ENCODE measurements at places on chromosomes 1 and 21. TPM values are rescaled to one million over a fixed set of nuclear protein-coding genes. Genes with fewer than 3 reads are reported as not detected.

DNA sequence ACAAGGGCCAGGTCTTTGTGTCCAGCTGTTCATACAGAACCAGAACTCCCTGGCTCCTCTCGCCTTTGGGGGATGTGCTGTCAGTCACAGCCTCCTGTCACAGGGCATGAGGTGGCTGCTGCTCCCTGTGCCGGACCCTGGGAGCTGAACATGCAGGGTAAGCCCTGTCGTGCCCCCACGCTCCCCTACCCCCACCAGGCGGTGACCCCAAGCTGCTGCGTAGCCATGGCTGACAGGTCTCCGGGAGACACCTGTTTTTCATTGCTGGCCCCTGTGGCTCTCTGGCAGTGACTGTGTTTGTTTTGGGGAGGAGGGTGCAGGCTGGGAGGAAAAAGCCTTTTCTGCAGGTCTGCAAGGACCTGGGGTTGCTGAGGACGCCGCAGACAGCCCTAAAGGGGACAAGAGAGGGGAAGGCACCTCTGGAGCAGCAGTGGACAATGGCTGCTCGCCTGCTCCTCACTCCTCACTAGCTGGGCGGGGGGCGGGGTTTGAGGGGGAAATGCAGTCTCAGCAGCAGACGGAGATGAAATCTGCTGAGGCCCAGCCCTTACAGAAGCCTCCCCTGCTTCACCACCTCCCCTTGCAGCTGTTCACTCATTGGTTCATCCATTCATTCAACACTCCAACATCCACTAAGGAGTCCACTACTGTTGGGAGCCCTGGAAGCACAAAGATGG, 81.4 kb downstream of the TRABD2B start:
- DNase-seq, result no peak
- no peaks in the 10 kb centered on the region for H3K36me3 ChIP-seq
- H3K27ac ChIP-seq, result no peak overlapping the region
- peaks cover 22% of the 10 kb centered on the region for H3K27me3 ChIP-seq

DNA sequence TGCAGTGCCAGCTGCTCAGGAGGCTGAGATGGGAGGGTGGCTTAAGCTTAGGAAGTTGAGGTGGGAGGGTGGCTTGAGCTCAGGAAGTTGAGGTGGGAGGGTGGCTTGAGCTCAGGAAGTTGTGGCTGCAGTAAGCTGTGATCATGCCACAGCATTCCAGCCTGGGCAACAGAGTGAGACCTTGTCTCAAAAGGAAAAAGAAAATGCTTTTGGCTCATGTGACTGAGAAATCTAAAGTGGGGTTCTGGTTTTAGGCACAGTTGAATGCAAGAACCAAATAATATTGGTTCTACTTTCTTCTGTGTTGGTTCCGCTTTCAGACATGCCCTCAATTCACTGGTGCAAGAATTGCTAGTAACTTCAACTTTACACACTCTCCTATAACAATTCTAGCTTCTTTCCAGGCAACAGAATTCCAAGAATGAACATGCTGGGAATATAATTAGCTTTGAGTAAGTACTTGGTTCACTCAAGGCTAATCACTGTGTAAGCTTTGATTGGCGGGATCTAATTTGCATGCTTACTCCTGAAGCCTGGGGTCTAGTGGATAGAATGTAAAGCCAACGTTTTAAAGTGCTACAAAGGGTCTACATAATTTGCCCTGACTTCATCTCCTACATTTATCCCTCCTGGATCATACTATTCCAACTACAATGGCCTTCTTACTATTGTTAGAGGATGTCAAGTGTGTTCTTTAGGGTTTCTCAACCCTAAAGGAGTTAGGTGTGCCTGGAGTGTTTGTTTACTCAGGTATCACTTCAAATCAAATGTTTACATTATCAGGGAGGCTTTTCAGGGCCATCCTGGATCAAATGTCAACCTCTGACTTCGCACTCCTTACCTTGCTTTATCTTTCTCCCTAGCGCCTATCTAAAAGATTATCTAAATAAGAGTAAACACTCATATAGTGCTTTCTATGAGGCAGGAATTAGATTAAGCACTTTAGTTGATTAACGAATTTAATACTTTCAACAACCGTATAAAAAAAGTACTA, 115.1 kb downstream of the SLC16A1 start:
- no peaks in the 10 kb centered on the region for H3K36me3 ChIP-seq
- no peak for DNase-seq
- H3K27me3 ChIP-seq, result no peaks in the 10 kb centered on the region
- peaks cover 12% of the 10 kb centered on the region for H3K4me1 ChIP-seq

GRCh38 chr21:46150073-46150472, 5.3 kb downstream of the FTCD start:
- no peak overlapping the region for H3K4me3 ChIP-seq
- DNase-seq, result no peak
- H3K27ac ChIP-seq, result no peak overlapping the region
- no peaks in the 10 kb centered on the region for H3K4me1 ChIP-seq
- peaks cover 18% of the 10 kb centered on the region for H3K27me3 ChIP-seq

DNA sequence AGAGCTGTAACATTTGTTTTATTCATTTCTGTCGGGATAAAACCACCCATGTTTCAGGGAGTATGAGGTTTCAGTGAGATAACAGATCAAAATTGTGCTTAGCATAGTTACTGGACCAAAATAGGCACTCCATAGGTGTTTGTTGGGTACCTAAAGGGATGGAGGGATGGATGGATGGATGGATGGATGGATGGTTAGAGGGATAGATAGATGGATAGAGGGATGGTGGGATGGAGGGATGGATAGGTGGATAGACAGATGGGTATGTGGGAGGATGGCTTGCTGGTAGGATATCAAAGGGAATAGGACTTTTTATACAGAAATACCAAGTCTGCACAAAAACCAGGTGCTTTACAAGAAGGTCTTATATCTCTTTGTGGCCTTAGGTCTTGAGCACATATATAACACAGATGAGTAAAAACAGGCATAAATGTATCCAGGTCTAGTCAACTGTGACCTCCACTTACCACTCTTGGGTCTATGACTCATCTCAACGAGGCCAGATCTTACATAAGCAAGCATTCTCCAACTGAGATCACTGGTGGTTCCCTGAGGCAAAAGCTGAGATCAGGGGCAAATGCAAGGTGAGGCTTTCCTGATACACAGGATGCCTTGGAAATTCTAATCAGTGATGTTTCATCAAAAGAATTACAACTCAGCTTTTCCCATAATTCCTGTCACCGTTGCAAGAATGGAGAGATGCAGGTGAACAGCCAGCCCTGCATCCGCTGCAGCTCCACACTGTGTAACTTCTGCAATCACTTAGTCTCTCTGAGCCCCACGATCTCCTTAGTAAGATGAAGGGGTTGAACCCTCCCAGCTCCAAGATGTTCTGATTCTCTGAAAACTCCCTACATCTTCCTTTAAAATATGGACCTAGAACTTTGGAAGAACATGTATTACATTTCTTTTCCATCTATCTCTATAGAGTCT, 32.0 kb downstream of the PTAFR start:
- H3K4me1 ChIP-seq, result no peaks in the 10 kb centered on the region
- DNase-seq, result no peak
- no peak overlapping the region for H3K27ac ChIP-seq
- peaks cover 2% of the 10 kb centered on the region for H3K27me3 ChIP-seq
- no peak overlapping the region for H3K4me3 ChIP-seq

DNA sequence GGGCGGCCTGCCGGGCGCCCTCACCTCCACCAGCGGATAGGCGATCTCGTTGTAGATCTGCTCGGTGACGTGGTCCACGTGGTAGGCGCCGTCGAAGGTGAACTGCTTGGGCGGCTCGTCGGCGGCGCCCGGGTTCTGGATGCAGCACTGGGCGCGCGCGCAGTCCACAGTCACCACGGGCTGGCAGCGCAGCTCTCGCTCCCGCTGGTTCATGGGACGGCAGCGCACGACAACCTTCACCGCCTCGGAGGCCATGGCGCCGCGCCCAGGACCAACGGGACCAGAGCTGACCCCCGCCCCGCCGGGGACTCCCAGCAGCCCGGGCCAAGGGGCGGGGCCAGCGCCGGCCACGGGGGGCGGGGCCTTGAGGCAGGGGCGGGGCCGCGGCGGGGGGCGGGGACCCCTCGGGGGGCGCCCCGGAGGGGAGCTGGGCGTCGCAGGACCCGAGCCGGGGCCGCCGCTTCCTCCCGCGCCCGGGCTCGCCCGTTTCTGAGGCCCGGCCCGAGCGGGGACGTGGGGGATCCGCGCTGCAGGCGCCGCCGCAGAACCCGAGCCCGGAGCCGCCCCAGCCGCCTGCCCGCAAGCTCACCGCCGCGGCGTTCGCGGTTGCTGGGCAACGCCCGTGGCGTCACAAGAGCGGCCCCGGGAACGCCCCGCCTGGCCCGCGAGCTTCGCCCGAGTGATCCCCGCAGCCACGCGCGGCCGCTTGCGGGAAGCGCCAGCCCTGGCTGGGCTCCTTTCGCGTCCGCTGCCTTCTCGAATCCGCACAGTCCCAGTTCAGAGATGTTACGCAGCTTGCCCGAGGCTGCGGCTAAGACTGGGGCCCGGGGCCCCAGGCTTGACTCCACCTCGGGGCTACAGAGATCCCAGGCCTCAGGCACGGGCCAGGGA, at the start of gene KIF17:
TSS of gene KIF17 (minus strand) at position 556 of the 891 bp plus-strand sequence. CDS start at position 255, 301 bp downstream.
- H3K27ac ChIP-seq, result no peak within 1 kb of the TSS
- H3K27me3 ChIP-seq, result peaks cover 43% of the 10 kb centered on the region
- DNase-seq, result peak; percentile 41

- H3K27ac ChIP-seq, result no peak overlapping the region
- no peaks in the 10 kb centered on the region for H3K4me1 ChIP-seq
- H3K36me3 ChIP-seq, result no peaks in the 10 kb centered on the region
- DNase-seq, result no peak
- H3K4me3 ChIP-seq, result no peak overlapping the region
Observed at GRCh38 chr1:50880373-50880772, 79.7 kb downstream of the FAF1 start.

GRCh38 chr1:29544406-29544805, 308.1 kb downstream of the PTPRU start:
- H3K4me1 ChIP-seq, result no peaks in the 10 kb centered on the region
- H3K27ac ChIP-seq, result no peak overlapping the region
- no peak for DNase-seq
- H3K36me3 ChIP-seq, result no peaks in the 10 kb centered on the region
- H3K27me3 ChIP-seq, result peaks cover under 1% of the 10 kb centered on the region

GRCh38 chr1:41355356-41355755, 5.9 kb upstream of the FOXO6 start:
- no peak for DNase-seq
- H3K4me1 ChIP-seq, result peaks cover 9% of the 10 kb centered on the region
- H3K27me3 ChIP-seq, result no peaks in the 10 kb centered on the region
- H3K36me3 ChIP-seq, result no peaks in the 10 kb centered on the region

- no peak for DNase-seq
- H3K4me3 ChIP-seq, result no peak overlapping the region
- no peaks in the 10 kb centered on the region for H3K36me3 ChIP-seq
- peaks cover 7% of the 10 kb centered on the region for H3K27me3 ChIP-seq
Observed at GRCh38 chr1:212926372-212926771, 24.0 kb upstream of the VASH2 start.

- H3K27me3 ChIP-seq, result no peaks in the 10 kb centered on the region
- H3K4me3 ChIP-seq, result no peak overlapping the region
- no peak overlapping the region for H3K27ac ChIP-seq
- H3K36me3 ChIP-seq, result no peaks in the 10 kb centered on the region
- DNase-seq, result no peak
- peaks cover 10% of the 10 kb centered on the region for H3K4me1 ChIP-seq
Observed at GRCh38 chr1:41758904-41759548, 159.7 kb downstream of the HIVEP3 start.

- H3K4me3 ChIP-seq, result no peak overlapping the region
- no peaks in the 10 kb centered on the region for H3K4me1 ChIP-seq
- H3K27ac ChIP-seq, result no peak overlapping the region
- DNase-seq, result no peak
Observed at GRCh38 chr1:43304314-43304681, 3.5 kb downstream of the TIE1 start.

GRCh38 chr1:228397966-228398365, 8.7 kb downstream of the TRIM11 start:
- H3K27me3 ChIP-seq, result no peaks in the 10 kb centered on the region
- H3K36me3 ChIP-seq, result peaks cover 83% of the 10 kb centered on the region
- peaks cover 6% of the 10 kb centered on the region for H3K4me1 ChIP-seq

GRCh38 chr21:31537872-31538576, 121.5 kb upstream of the SOD1 start:
- no peak overlapping the region for H3K4me3 ChIP-seq
- DNase-seq, result no peak
- H3K36me3 ChIP-seq, result no peaks in the 10 kb centered on the region
- peaks cover 2% of the 10 kb centered on the region for H3K27me3 ChIP-seq
- no peaks in the 10 kb centered on the region for H3K4me1 ChIP-seq

GRCh38 chr1:111280267-111280666, 10.4 kb upstream of the CHIA start:
- H3K36me3 ChIP-seq, result no peaks in the 10 kb centered on the region
- no peaks in the 10 kb centered on the region for H3K27me3 ChIP-seq
- H3K4me1 ChIP-seq, result no peaks in the 10 kb centered on the region
- no peak overlapping the region for H3K27ac ChIP-seq

DNA sequence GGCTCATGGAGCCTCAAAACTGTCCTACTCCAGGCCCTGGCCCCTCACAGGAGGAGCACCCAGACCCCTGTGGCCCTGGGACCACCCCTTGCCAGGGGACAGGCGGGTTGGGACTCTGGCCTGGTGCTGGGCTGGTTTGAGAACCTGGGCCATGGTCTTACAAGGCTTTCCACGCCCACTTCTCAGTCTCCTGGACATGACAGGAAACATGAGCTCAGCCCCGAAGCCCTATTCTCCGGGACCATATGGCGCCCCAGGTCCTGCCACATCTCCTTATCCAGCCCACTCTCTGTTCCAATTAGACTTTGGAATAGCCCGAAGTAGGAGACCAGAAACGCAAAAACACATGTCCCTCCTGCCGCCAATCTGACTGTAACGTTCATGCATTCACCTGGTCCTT, 47.9 kb downstream of the KCNAB2 start:
- no peak overlapping the region for H3K27ac ChIP-seq
- no peak overlapping the region for H3K4me3 ChIP-seq
- H3K4me1 ChIP-seq, result no peaks in the 10 kb centered on the region
- DNase-seq, result no peak
- H3K36me3 ChIP-seq, result peaks cover 14% of the 10 kb centered on the region

DNA sequence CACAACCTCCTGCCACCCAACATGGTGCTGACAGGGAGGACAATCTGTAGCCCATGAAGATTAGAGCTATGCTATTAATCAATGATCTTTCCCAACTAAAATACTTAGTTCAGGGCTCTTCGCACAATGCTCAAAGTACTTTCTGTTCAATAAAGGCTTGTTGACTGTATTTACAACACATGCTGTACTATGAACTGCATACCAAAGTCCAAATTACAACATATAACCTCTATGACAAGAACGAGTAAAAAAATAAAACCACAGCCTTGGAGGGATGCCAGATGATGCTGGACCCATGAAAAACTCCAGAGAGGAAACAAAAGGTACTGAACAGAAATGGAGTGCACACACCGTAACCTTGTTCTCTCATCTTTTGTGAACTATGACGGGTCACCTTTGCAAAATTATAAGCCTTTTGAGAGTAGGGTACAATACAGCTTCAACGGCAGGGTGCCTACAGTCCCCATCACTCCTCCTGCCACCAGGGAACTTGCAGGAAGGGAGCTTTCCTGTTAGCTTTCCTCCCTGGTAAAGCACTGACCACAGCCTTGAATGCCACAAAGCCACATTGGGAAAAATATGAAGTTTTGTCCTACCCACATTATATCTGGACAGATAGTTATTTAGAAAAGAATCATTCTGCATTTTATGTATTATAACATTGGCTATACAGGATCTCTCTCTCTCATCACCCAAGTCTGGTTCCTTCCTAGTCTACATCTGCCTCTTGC, 175.6 kb downstream of the NRIP1 start:
- no peaks in the 10 kb centered on the region for H3K27me3 ChIP-seq
- H3K36me3 ChIP-seq, result no peaks in the 10 kb centered on the region
- no peaks in the 10 kb centered on the region for H3K4me1 ChIP-seq
- no peak overlapping the region for H3K4me3 ChIP-seq

BSND gene
- not detected for total RNA-seq

NECTIN4 gene
- total RNA-seq, result not detected
